Mammary microvascular endothelial cell (primary cell): ENCODE measurements at places on chromosomes 1 and 21. TPM values are rescaled to one million over a fixed set of nuclear protein-coding genes. Genes with fewer than 3 reads are reported as not detected.

The SH2D2A gene
- total RNA-seq: 0.33 and 0.98 TPM in 2 replicates

The FAM3B gene
- total RNA-seq: not detected in 2 replicates

The IGSF9 gene
- not detected in 2 replicates for total RNA-seq

The KDF1 gene
- not detected in 2 replicates for total RNA-seq

The RXRG gene
- not detected in 2 replicates for total RNA-seq

The RUNX3 gene
- not detected in 2 replicates for total RNA-seq

The ATAD3C gene
- total RNA-seq: 0.07 TPM in 1 of 2 replicates, not detected in the other

The COPA gene
- 114 and 125 TPM in 2 replicates for total RNA-seq

The HES5 gene
- total RNA-seq: not detected in 2 replicates

The MPL gene
- total RNA-seq: not detected in 2 replicates
